Posterior cingulate gyrus (tissue), 11 donors: ENCODE measurements at places on chromosomes 3 and 15.

- DNase-seq: no peak
Observed at GRCh38 chr3:71726146-71726545, 944 bp upstream of the EIF4E3 start.

DNA sequence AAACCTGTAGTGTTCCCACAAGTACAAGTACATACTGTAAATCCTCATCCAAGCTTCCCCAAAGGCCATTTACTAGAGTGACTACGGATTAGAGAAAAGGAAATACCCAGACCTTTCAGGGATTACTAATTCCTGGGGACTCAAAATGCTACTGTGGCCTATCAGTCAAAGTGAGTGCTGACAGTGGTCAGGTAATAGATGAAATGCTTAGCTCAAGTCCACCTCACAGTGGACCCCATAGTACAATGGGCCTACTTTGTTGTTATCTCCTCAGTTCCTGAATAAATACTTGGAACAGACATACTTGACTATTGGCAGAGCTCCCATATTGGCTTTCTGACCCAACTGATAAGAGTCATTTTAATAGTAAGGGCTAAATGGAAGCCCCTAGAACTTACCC lies 61.6 kb downstream of the MAP4 start:
- DNase-seq: no peak

DNA sequence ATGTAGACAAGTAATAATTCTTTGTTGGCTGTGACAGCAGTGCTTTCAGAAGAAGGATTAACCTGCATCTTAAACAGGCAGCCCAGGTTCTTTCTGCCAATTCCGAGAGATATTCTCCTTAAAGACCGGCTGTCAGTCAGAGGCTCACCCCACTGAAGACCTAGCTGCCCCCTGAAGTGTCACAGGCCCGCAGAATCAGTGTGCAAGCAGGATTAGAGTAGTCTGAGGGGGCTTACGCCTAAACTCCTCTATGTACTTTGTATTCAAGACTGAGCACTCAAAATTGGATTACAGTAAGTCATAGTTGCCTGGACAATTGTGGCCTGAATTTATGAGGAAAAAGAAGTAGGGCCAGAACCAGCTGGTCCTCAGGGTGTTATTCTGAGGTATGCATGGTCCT lies 342.9 kb downstream of the CLSTN2 start:
- no peak for DNase-seq

GRCh38 chr3:123285931-123286307 lies 84.2 kb downstream of the SEC22A start:
- no peak for DNase-seq

GRCh38 chr3:101853982-101854381 lies 4.7 kb downstream of the NFKBIZ start:
- DNase-seq: no peak

DNA sequence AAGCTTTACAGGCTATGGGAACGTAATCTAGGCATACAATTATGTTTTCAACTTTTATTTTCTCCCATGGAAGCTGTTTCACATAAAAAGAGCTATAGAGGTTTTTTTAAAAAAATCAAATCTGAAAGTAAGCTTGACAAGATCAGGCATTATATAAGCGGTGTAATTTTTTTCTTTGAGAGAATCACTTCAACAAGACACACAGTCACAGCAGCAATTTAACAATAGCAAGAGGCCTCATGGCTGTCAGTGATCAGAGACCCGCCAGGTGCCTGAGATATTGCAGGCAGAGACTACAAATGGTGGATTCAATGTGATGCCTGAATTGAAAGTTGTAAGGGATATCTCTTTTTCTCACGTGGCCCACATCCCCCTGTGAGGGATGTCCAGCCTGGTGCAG lies 270.5 kb upstream of the TBC1D5 start:
- no peak for DNase-seq

- DNase-seq: peak; percentile 62
Observed at GRCh38 chr15:66025015-66025452, 155.7 kb downstream of the RAB11A start.

DNA sequence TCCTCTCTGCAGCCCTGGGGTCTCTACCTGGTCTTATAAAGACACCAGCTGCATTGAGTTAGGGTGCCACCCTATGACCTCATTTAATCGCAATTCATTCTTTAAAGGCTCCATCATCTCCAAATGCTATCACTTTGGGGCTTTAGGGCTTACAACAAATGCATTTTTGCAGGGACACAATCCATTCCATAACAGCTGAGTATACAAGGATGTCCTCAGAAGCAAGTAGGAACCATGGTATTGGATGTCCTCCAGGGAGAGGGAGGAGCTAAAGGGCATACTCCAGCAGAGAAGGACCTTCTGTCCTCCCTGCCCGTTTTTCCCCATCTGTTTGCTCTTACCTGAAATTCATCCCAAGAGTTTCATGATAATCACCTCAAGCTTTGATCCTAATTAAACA lies 30.3 kb downstream of the UMPS start:
- no peak for DNase-seq

- no peak for DNase-seq
Observed at GRCh38 chr3:128276577-128277183, 123.4 kb downstream of the EEFSEC start.

DNA sequence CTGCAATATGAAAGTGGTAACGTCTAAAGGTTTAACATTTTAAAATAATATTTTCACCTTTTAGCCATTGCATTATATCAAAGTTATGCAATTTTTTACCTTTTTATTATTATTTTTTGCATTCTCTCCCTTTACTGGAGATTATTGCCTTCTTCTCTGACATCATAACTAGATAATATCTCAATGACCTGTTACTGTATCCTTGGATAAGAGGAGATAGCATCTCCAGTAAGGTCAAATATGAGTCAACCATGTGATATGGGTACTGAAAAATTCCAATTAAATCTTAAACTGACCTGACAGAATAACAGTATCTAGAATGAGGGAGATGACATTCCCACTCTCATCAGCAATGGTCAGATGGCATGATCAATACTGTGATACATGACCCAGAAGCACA lies 108.3 kb downstream of the ZBTB20 start:
- no peak for DNase-seq

DNA sequence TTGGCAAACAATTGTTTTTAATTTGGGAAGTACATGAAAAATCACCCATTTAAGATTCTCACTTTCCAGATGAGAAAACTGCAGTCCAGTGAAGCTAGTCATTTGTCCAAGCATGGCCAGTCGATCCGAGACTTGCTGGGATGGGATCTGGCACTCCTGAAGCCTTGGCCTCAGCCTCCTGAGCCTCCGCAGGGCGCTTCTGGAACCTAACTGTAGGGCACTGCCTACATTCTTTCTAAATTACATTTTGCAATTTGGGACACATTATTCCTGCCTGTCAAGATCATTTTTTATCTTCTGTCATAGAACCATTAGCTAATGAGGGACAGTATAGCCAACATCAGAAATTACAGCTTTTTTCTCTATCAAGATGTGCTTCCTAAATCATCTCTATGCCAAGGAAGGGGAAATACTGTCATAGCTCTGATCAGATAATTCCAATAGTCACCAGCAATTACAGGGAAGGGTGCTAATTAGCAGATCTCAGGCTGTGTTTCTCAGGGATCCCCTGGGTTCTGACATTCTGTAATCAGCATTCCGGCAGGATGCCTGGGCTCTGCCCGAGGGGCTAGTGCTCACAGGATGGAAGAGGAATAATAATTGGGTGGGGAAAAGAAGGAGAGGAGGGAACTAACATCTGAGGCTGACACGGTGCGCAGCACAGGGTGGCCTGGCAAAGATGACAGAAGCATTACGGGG lies 28.3 kb downstream of the ANAPC13 start:
- DNase-seq: no peak

- no peak for DNase-seq
Observed at GRCh38 chr3:14462738-14463137, 60.3 kb downstream of the SLC6A6 start.

- DNase-seq: no peak
Observed at GRCh38 chr3:149330609-149331331, 2.7 kb downstream of the TM4SF18 start.

DNA sequence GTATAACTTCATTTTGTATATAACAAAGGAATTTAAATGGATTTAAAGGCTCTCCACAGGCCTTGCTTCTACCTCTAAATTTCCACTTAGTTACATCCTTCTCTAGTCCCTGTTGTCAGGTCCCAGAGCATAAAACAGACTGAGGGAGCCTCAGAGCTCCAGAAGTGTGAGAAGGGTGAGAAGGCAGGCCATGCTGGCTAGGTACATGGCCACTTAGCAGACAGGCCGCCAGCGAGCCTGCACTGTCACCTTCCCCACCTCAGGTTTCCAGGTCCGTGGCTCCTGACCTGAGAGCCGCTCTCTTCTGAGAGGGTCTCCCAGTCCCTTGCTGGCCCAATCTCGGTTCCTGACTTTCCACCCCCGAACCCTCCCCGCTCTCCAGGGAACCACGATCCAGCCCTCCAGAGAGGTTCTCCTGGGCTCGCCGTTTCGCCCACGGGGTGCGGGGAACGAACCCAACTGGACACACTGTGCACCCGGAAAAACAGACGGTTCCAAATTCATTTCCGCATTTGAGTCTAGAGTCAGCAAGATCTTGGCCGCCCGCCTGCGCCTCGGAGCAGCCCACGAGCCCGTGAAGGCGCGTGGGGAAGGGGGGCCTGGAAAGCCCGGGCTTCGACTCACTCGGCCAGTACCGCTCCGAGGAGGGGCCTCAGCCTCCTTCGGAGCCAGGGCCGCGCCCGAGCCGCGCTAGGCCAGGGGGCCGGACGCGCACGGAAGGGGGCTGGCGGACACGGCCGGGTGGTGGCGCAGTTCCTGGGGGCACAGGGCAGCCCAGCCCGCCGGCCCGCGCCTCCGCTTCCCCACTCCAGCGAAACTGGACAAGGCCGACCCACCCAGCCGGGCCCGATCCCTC lies 16.7 kb upstream of the SOX2 start:
- peak; percentile 49 for DNase-seq

DNA sequence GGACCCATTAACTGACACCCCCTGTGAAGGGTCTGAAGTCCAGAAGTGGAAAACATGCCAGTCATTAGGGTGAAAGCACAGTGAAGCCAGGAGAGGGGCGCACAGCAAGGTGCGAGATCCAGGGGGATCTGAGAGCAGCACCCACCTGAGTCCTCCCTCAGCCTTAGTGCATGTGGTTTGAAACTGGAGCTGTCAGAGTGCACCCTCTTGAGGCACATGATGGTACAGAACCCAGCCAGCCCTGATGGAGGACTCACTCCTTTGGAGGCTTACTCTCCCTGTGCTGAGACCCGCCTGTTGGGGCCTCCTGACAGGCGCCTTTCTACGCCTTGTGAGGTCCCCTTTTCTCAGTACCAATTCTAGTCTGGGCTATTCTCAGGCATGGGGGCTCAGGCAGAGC lies 77.8 kb downstream of the IL20RB start:
- no peak for DNase-seq
